Nucleus accumbens (tissue), 56 donors: ENCODE measurements at places on chromosomes 16 and 17.

GRCh38 chr16:35687071-35687470 lies 2227.7 kb downstream of the TP53TG3F start:
- DNase-seq: no peak

DNA sequence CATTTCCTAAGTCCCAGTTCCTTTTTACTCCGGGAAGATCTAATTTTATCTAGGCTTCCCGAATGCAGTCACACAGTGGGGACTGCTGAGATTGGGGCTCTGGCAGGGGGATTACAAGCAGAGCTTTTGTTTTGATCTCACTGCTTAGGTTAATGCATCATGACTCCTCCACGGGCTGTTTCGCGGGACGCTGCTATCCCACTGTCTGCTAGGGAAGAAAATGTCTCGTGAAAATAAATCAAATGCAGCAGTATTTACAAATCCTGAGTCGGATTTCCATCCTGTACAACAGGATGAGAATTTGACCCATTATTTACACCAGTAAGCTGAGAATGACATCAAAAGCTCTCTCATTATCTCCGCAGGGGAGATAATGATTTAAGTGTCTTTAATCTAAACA lies 83.8 kb downstream of the CDH11 start:
- no peak for DNase-seq

GRCh38 chr17:65005858-65006257 lies 50.7 kb downstream of the GNA13 start:
- no peak for DNase-seq

- no peak for DNase-seq
Observed at GRCh38 chr17:17181666-17182597, 24.2 kb downstream of the PLD6 start.

DNA sequence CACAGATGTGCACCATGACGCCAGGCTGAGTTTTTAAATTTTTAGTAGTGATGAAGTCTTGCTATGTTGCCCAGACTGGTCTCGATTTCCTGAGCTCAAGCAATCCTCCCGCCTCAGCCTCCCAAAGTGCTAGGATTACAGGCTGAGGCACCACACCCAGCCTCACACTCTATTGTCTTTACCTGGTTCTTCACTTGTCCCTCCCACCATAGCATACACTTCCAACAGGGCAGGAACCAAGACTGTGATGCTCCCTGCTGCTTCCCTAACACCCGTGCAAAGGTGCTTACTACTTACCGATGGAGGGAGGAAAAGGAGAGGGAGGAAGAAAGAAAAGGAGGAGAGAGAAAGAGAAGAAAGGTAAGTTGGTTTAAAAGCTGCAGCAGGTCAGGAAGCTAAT lies 41.4 kb upstream of the MEIOC start:
- DNase-seq: no peak

DNA sequence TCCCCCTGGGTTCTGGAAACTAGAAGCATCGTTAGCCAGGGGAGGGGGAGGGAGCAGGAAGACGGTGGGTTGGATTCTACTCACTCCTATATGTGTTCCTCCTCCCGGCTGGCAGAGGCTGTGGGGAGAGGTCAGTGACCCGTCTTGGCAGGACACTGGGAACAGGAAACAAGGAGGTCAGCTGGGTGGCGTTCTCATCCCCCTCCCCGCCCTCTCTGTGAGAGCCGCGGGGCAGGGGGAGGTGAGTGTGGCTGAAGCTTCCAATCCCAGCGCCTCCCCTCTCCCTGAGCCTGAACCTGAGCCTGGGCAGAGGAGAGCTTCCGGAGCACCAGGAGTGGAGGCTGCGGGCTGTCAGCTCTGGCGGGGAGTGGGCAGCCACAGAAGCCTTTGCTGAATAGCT lies 12.5 kb downstream of the GPRC5C start:
- DNase-seq: no peak

- DNase-seq: no peak
Observed at GRCh38 chr16:76748461-76749348, 442.3 kb upstream of the MON1B start.
